ENCODE measurements at places on chromosomes 5 and 9.

GRCh38 chr5:180072556-180072955, 997 bp upstream of the RNF130 start:
- DNase-seq = no peak

DNA sequence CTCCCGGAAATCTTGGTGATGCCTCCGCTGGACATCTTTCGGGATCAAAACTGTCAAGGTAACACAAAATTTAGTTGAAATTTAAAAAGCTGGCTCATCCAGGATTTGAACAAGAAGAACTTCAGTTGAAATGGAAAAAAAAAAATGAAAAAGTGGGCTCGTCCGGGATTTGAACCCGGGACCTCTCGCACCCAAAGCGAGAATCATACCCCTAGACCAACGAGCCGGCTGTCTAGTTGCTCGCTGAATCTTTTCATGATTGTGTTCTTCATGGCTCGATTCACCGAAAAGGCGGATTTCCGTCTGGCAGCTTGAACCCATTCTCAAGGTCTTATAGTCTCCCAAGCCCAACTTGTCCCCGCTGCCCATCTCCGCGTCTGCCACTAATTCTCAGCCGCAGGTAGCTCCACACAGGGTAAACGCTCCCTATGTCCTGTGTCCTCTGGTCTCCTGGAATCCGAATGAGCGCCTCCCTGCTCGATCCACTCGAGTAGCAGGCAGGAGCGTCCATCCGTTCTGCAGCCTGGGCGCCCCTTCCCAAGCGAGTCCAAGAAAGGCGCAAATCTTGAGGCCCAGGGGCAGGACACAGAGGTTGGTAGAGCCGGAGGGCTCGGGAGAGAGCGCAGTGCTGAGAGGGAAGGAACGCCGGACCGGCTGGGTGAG, 16.2 kb downstream of the TRIM7 start:
- peak; percentile 64 for DNase-seq

GRCh38 chr5:106825374-106825773, 845.4 kb downstream of the EFNA5 start:
- no peak for DNase-seq

GRCh38 chr5:375921-376798, 54.6 kb downstream of the AHRR start:
- no peak for DNase-seq

- DNase-seq = no peak
Observed at GRCh38 chr5:144092508-144092907, 78.0 kb downstream of the YIPF5 start.

- no peak for DNase-seq
Observed at GRCh38 chr9:136292591-136293448, 11.1 kb downstream of the CCDC187 start.

DNA sequence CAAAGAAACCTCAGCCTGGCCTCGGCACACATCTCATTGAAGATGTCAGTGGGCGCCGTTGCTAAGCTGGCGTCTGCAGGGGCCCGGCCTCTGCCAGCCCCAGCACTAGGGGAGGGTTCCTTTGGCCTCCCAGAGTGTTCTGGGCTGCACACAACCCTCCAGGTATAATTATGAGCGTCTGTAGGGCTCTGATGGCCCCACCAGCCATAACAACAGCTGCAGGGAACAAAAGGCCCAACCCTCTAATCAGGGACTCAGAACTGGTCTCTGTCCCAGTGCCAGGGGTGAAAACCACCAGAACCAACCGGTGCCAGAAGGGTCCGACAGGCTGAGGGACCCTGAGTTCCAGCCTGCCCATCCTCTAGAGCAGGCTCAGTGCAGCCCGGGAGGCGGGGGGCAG, 39.5 kb upstream of the SLC12A7 start:
- DNase-seq = no peak

DNA sequence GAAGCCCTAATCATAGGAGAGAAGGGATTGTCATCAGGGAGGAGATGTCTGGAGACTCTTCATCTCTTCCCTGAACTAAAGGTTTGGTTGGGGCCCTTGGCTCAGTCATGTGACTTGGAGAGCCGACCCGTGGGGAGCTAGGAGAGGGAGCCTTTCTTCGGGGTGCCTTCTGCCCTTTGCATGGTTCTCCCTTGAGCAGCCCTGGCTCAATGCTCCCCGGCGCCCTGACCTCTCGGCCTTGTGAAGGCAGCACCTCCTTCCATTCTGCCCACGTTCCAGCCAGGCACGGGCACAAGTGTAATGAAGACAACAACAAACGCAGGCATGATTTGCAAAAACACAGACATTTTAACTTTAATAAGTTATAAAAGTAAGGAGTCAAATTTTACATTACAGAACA, 50.4 kb downstream of the ZNF354C start:
- no peak for DNase-seq

- no peak for DNase-seq
Observed at GRCh38 chr5:142832263-142832662, 62.1 kb downstream of the ARHGAP26 start.

All from activated CD4-positive, alpha-beta T cell treated with anti-CD3 and anti-CD28 coated beads for 24 hours (primary cell).